AG04449 (cell line): ENCODE measurements at places on chromosomes 5 and 9.
A peak's percentile ranks its signal among the peaks of the same experiment; 100 is the strongest.

DNA sequence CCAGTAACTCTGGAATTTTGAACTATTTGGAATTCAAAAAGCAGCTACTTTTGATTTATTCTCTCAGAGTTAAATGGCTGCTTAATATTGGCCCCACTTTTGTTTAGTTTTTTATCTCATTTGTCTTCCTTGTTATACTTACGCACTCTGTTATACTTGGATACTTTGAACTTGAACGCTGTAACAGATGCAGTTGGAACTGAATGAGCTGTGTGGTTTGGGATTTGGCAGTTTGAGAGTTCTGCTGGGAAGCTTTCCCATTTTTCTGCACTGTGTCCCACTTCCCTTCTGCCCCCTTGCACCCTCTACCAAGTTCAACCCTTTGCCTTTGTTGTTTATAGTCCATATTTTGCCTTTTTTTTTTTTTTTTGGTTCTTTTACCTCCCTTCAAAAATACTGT, 3.8 kb downstream of the RHOBTB3 start:
- no peak for DNase-seq

GRCh38 chr9:86175223-86175622, 75.9 kb upstream of the GOLM1 start:
- DNase-seq: no peak

GRCh38 chr5:158638396-158638795, 461.3 kb downstream of the EBF1 start:
- no peak for DNase-seq

GRCh38 chr5:106401561-106401960, 1269.2 kb downstream of the EFNA5 start:
- DNase-seq: no peak

DNA sequence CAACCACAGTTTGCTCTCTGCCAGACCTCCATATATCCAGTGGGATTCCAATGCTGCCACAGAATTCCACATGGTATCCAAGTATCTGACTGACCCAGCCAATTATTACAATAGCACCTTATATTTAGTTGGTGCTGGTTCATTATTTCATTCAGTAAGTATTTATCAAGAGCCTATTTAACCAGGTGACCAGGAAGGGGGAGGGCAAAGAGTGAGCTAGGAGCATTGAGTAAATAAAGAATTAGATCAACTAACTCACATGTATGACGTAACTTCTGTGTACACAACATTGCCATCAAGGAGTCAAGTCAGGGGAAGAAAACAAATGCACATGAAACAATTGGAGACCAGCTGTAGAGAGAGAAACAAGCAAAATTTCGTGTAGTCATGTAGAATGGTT, 207.1 kb upstream of the PAPPA start:
- DNase-seq: no peak

GRCh38 chr9:4301971-4302427, 2.1 kb upstream of the GLIS3 start:
- DNase-seq: peak; percentile 91

DNA sequence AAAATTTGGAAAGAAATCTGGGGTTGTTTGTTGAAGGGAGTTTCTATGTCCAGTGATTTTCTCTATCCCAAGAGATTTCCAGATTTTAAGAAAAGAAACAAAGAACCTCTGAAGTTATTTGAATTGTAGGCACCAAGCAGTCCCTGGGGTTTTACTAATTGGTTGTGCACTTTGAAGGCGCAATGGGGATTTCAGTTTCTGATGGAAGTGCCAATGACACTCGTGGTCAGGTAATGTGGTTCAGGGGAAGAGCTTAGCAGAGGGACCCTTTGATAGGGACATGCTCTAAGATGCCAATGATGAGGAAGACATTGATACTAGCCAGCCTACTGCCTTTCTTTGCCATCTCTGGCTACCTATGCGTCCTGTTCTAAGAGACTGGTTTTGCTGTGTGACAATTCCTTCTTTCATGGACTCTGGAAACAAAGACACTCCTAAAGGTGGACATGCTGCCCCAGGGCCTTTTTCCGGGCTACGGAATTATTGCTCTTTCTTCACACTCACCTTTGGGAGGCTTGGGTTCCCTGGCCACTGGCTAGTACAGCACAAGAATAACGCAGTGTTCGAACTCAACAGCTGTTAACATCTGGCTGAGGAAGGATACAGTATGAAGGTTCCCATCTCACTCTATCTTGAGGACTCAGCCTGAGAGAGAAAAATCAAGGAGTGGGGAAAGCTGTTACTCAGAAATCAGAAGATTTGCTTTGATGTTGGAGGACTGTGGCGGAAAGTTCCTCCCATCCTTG, 6.9 kb upstream of the TRAF1 start:
- no peak for DNase-seq
